ENCODE measurements at places on chromosomes 1 and 21. TPM values are rescaled to one million over a fixed set of nuclear protein-coding genes. Genes with fewer than 3 reads are reported as not detected.
A peak's percentile ranks its signal among the peaks of the same experiment; 100 is the strongest.

Gene ZNF691
- 11.1 TPM for total RNA-seq

Gene UMODL1
- total RNA-seq = not detected

DNA sequence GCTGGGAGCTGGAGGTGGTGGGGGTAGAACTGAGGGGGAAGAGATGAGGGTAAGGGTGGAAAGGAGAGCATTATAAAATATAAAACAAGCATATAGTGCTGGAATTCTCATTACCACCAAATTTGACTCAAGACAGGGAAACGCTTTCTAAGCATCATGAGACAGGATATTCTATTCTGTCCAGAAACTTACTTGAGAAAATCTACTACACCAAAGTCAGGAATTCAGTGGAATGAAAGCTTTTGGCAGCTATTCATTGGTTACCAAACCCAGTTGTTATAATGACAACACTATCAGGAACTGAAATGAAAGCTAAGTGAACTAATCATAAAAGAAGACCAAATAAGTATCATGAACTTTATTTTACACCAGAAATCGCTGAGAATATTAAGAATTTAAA, 14.5 kb downstream of the AIDA start:
- DNase-seq = peak; percentile 26

Gene CLCNKA
- total RNA-seq = not detected

DNA sequence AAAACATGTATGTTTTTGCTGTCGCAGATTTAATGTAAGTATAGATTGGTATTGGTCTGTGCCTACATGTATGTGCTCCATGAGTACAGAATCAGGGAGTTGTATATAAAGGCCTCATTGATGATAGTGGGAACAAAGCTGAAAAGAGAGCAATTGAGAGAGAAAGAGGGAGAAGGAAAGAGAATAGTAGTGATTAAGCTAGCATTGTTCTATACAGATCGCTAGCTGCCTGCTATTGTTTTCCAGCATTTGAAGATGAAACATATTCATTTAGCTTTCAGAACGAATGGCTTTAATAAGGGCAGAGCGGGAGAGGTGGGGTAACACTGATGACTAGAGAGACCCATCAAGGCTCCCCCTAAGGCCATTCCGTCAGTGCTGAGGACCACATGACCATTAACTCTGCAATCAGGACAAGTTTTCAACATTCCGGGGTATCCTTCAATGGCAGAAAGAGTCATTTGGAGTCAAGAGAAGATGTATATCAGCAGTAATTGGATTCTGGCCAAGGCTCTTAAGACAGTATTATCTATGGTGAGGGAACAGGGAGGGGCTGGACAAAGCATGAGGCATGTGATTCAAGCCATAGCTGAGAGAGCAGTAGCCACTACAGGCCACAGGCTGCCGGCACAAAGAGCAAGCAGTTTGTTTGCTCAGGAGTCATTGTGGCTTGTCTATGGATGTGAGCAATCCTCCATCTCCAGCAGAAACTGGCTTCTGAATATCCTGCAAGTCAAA, 176.5 kb downstream of the PBX1 start:
- DNase-seq = peak; percentile 36

Gene RGS5
- 3.7 TPM for total RNA-seq

Gene PDE4B
- 29.5 TPM for total RNA-seq

Gene TSPEAR
- not detected for total RNA-seq

Gene ADAM30
- not detected for total RNA-seq

- DNase-seq = no peak
Measured at GRCh38 chr1:162135271-162135775, 65.8 kb downstream of the NOS1AP start.

Gene OR2T33
- not detected for total RNA-seq

DNA sequence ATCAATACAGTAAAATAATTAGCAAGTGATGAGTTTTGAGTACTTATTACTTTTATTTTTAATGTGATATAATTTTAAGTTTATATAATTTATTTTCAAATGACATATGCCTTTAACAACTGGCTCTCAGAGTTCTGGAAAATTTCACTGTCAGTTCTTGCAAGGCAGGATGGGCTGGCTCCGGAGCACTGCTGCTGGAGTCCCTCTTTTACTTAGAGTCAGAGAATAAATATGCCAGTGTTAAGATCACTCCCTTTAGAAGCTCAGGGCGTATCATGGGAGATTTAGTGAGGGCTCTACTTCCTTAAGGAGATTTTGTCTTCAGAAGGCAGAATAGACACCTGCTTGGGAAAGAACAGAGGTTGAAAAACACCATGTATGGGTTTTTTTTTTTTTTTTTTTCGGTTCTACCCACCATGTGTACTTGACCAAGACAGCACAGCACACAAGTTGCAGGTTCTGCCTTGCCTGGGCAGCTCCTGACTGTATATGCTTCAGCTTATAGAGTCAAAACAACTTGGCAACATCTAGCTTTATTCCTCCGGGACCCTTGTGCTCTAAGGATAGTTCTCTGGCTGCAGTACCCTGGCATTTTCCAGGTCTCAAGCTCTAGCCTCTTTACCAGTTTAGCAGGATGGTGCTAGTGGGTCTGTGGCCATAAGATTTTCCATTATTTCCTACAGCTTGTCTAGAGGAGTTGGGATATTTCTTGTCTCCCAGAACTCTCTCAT, 29.7 kb upstream of the FMOD start:
- DNase-seq = no peak

DNA sequence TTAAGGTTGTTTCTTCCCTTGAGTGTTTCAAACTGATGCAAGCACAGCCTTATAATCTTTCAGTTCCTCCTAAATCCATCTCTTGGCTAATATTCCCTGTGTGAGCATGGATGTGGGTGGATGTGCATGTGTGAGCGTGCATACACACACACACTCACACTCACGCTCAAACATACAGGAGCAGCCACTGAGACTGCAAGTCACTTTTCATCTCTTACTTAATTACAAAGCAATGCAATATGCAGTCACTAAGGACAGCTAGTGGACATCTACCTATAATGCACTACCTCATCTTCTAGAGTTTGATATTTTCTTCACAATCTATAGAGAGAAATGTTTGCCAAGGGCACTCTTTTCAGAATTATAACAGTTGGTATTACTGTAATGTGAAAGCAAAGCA, 1.4 kb downstream of the ESRRG start:
- DNase-seq = no peak

- peak; percentile 40 for DNase-seq
Measured at GRCh38 chr21:32329331-32329730, 30.7 kb downstream of the MRAP start.

DNA sequence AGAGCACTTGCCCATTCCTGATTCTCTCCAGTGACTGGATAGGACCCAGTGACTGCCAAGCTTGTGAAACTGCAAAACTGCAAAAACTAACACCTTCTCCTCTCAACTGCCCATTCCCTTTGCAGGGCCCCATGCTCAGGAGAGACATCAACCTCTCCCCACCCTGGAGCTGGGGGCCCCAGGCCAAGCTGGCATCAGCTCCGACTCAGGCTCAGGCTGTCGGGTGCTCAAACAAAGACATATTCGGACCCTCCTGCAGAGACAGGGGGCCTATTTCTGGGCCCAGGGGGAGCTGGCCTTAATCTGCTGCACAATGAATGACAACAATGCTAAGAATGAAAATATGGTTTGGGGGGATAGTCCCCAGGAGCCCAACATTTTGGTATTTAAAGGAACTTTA, 11.8 kb downstream of the LMX1A start:
- no peak for DNase-seq

- no peak for DNase-seq
Measured at GRCh38 chr1:66787641-66788040, 13.4 kb downstream of the INSL5 start.

DNA sequence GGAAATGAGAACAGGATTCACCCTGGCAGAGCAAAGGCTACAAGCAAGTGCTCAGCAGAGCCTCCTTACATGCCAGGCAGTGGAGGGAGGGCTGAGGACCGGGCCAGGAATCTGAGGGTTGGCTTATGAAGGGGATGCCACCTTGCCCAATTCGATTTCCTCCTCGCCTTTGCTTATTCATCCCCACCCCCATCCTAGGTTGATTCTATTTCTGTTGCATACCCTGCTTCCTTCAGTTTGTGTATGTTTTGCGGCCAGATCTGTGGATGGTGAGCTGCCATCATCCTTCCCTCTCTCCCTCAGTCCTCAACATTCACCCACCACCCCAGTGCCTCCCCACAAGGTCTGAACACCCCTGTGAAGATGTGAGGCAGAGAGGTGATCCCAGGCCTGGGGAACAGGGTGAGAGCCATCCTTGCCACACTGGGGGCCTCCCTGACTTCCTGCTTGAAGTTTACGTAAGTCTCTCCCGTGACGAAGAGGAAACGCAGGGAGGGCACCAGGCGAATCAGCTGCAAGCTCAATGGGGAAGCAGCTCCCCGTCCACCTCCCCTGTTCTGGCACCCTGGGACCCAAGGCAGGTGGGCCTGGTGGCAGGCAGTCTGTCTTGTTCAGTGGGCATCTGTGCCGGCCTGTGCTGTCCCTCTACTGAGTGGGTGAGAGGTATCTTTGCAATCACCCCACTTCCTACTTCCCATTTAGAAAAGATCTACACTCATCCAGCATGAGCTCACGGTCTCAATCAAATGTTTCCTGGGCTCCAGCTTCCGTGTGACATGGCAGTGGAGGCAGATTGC, 50.6 kb upstream of the CNTN2 start:
- no peak for DNase-seq

Gene SH2D1B
- not detected for total RNA-seq

- no peak for DNase-seq
Measured at GRCh38 chr1:183580281-183580682, 10.0 kb downstream of the NCF2 start.

- DNase-seq = peak; percentile 42
Measured at GRCh38 chr1:55490547-55490946, 275.4 kb upstream of the USP24 start.

- DNase-seq = no peak
Measured at GRCh38 chr1:34885405-34886247, 26.1 kb upstream of the SMIM12 start.

Gene CYP4Z1
- not detected for total RNA-seq

- DNase-seq = no peak
Measured at GRCh38 chr1:16144325-16145029, 11.4 kb downstream of the EPHA2 start.

Gene KMO
- total RNA-seq = 0.10 TPM

GRCh38 chr1:112754116-112754628, 39.0 kb upstream of the PPM1J start:
- no peak for DNase-seq

Gene RAB13
- total RNA-seq = 15.5 TPM

Gene NID1
- 8.7 TPM for total RNA-seq

Gene CD48
- not detected for total RNA-seq

- peak; percentile 95 for DNase-seq
Measured at GRCh38 chr1:201538612-201539551, at the start of gene NAV1. Gene NAV1, plus strand, starts transcription at chr1:201539127. Its CDS starts 83,758 bp downstream, at chr1:201622885.

DNA sequence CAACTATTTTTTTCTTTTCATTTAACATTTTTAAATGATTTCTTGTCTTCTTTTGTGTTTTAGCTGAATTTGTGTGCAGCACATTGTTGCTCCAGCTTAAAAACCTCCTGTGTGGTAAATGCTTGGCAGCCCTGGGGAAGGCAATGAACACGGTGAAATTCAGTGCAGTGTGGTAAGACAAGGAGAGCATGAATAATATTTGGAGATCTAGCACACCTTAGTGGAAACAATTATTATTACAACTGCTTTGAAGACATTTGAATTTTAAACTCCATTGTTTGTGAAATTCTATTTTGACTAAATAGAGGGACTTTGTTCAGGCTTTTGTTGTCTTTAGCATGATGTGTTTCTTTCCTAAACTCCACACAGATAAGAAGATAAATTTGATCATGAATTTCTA, 242.6 kb upstream of the CXADR start:
- DNase-seq = peak; percentile 48

Gene SELL
- total RNA-seq = not detected

Gene RSPO1
- total RNA-seq = not detected

Gene FCRL2
- total RNA-seq = not detected

GRCh38 chr1:51776408-51776807, 102.1 kb downstream of the NRDC start:
- no peak for DNase-seq

GRCh38 chr1:111867868-111868440, 112.3 kb downstream of the DDX20 start:
- no peak for DNase-seq

- peak; percentile 74 for DNase-seq
Measured at GRCh38 chr1:236619398-236619797, 15.1 kb upstream of the HEATR1 start.

Gene LINGO4
- not detected for total RNA-seq

- no peak for DNase-seq
Measured at GRCh38 chr1:199002661-199003060, 363.8 kb downstream of the PTPRC start.

DNA sequence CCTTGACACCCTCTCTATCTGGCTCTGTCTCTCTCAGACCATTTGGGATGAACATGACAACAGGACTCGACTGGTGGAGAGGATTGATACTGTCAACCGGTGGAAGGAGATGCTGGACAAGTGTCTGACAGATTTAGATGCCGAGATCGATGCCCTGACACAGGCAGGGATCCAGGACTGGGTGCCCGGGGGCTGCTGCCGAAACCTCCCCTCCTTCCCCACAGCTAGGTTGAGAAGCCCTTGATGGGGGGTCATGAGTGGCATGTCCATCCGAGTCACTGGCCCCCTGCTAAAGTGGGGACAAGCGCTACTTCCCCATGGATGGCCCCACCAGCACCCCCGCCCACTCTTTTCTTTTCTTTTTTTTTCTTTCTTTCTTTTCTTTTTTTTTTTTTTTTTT, 1.2 kb downstream of the TEKT2 start:
- DNase-seq = no peak

DNA sequence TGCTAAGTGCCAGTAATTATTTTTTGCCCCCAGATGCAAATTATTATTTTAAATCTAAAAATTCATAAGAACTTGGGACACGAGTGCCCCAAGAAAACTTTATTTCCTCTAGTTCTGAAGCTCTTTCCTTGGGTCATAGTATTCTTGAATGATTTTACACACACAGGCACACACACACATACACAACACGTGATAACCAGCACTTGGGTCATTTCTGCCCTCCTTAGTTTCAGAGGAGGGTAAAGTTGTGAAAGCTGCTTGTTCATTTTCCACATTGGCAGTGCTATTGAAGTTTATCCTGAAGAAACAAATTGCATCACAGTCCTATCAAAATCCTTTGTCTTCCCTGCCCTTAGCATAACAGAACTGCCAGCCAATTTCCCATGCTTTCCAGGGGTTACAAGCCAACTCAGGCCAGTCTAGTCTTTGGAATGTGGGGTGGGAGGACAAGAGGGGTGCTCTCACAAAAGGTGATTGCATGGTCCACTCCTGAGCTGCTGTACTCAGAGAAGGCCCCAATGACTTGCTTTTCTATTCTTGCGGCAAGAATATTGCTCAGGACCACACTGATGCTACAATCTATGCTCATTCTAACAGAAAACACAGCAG, 98.5 kb upstream of the POGK start:
- DNase-seq = no peak

DNA sequence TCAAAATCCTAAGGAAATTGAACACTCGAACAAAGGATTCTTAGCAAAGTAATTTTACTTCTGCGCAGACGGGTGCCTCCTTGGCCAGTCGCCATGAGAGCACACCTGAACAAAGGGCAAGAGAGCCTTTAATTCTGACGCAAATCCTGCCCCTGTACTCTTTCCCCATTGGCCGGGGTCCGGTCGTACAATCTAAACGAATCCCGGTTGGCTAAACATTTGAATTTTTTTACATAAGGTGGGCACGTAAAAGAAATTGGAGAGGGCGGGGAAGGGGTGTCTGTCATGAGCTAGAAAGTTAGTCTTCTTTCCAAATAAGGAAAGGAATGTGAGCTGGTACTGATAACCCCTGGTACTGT, 8.2 kb upstream of the IL22RA1 start:
- DNase-seq = no peak
